ENCODE measurements at places on chromosomes 5 and 9.
A peak's percentile ranks its signal among the peaks of the same experiment; 100 is the strongest.

DNA sequence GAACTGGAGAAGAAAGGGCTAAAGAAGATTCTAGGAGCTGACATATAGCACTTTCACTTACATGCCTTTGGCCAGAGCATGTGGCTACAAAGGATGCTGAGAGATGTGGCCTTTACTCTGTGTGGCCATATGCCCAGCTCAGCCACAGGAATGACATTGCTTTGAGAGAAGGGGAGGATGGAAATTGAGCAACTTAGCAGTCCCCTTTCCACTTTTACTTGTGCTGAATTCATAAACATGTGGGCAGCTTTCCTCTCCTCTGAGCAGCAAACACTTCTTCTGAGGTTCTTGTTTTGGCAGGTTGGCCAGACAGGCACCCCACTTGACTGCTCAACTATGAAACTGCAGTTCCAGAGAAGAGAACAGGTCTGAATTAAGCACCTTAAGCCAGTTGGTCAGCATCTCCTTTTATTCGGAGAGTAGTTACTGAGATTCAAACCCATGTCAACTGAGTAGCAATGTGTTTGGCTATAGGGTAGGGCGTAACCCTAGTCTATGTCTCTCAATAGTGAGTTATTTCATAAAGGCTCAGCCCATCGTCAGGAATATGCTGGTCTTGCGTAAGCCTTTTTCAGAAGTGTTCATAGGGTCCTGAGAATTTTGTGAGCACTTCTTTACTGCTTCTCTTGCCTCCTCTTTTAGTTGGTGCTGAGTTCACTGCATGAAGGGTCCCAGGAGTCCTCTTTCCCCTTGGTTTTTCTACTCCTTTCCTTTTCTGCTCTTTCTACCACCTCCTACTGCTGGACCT lies 134.5 kb downstream of the PALM2AKAP2 start:
- DNase-seq, result no peak

DNA sequence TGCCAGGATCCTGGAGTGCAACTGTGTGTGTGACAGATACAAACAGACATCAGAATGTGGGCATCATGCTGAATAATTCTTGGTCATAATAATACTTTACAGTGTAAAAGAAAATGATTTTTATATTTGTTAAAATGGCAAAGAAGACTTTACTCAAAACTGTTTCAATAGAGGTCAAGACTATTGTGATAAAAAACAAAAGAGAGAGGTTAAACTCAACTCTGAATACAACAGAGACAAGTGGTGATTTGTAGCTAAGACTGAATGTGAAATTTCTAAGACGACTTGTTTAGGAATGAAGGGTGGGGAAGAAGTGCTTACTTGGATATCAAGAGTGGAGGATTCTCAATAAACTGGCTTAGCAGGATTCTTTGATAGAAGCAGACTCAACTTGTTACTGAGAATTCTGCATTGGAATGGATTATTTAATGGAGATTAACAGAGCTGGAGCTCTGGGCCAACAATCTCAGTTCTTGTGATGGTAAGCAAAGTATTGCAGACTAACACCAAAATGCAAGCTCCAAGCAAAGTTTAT lies 457.4 kb upstream of the CDH18 start:
- peak; percentile 1 for DNase-seq

- DNase-seq, result no peak
These were observed 52.6 kb upstream of the RNU6ATAC start for GRCh38 chr9:134216961-134217360.

DNA sequence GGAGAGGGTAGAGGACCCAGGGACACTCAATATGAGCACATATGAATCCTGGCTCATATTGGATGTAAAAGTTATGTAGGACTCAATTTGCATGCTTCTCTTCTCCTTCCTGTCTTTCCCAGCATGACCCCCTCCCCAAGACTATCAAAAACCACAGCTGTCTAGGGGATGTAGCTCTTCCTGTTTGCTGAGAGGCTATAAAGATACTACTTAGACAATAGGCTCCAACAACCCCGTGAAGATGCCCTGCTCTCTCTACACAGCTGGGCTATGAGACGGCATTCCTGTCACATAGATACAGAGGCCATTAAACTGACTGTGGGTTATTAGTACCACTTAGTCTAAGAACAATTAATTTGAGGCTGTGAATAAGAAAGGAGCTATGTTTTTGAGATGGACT lies 56.5 kb upstream of the PCSK1 start:
- no peak for DNase-seq

GRCh38 chr5:135642488-135642870 lies 63.7 kb upstream of the CXCL14 start:
- no peak for DNase-seq

DNA sequence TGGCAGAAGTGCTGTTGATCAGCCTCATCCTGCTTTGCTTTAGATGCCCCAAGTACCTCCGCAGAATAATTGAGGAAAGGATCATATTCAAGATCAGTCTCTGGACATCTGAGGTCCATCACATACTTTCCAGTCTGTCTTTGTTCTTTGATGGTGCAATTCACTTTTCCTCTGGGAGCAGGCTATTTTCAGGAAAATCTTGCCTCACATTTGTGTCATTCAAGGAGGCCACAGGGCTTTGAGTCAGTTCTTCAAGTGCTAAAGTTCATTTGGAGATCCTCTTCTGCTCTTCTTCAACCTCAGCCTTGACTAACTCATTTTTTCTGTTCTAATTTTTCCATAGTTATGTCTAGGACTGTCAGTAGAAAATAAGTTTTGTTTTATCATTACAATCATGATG lies 18.6 kb downstream of the EQTN start:
- no peak for DNase-seq

DNA sequence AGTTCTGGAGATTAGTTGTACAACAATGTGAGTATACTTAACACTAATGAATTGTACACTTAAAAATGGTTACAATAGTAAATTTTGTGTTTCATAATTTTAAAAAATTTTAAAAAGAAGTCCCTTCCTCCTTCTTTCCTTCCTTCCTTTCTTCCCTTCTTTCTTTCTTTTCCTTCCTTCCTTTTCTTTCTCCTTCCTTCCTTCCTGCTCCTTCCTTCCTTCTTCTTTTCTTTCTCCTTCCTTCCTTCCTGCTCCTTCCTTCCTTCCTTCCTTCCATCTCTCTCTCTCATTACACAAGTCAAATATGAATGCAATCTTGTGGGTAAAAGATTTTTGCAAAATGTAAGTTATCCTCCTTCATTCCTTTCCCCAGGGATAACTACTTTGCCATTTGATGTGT lies 97.1 kb upstream of the TBCA start:
- DNase-seq, result no peak

DNA sequence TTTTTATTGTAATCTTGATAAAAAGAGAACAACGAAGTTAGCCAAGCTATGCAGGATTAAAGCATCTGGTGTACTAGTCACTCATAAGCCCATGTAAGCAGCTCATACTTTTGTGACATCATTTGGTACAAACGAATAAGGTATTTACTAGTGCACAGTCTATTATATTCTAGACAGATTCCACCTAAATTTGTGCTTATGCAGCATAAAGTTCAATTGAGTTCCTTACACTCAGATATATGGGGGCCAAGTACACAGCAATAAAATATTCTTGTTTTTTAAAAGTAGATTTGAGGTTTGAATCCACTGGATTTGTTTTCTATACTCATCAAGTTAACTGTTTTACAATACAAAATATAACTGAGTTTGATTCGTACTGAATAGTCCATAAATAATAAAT lies 1621.2 kb downstream of the MAT2B start:
- DNase-seq, result no peak

- no peak for DNase-seq
These were observed 179.6 kb downstream of the GNAQ start for GRCh38 chr9:77851882-77852595.

DNA sequence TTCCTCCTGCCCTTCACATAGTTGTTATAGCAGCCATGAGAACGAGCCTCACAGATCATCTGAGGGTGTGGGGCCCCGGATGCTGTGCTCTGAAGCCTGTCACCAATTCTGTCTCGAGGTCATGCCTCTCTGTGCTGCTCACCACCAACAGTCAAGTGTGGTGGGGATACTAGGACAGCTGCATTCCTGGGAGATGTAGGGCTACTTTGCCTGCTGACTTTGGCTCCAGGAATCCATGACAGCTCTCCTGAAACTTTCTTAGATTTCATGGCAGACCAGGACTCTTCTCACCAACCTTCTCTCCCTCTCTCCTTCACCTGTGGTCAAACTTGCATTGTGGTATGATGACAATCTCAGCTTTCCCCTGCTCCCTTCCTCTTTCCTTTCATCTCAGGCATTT lies 395.9 kb downstream of the PSAT1 start:
- no peak for DNase-seq

- peak; percentile 37 for DNase-seq
These were observed 36.7 kb upstream of the SLC2A8 start for GRCh38 chr9:127360250-127360649.

- DNase-seq, result peak; percentile 25
These were observed 5.7 kb downstream of the NFIB start for GRCh38 chr9:14307989-14308852.

- DNase-seq, result peak; percentile 67
These were observed 68.1 kb upstream of the ERBIN start for GRCh38 chr5:65858316-65858715.

DNA sequence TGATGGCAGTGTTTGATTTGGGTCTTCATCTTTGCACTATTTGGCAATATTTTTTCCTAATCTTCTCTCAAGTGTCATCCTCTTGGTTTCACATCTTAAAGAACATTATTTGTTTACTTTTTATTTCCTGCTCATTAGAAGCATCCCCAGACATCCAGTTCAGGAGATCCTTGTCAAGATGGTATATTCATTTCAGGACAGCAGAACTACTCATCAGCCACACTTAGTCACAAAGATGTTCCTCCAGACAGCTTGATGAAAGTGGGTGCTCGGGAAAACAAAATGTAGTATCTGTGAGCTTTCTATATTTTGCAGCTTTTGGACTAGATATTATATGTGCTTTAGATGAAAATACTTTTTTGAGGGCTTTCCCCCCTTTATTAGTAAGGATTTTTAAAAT lies 72.1 kb upstream of the SREK1 start:
- no peak for DNase-seq

DNA sequence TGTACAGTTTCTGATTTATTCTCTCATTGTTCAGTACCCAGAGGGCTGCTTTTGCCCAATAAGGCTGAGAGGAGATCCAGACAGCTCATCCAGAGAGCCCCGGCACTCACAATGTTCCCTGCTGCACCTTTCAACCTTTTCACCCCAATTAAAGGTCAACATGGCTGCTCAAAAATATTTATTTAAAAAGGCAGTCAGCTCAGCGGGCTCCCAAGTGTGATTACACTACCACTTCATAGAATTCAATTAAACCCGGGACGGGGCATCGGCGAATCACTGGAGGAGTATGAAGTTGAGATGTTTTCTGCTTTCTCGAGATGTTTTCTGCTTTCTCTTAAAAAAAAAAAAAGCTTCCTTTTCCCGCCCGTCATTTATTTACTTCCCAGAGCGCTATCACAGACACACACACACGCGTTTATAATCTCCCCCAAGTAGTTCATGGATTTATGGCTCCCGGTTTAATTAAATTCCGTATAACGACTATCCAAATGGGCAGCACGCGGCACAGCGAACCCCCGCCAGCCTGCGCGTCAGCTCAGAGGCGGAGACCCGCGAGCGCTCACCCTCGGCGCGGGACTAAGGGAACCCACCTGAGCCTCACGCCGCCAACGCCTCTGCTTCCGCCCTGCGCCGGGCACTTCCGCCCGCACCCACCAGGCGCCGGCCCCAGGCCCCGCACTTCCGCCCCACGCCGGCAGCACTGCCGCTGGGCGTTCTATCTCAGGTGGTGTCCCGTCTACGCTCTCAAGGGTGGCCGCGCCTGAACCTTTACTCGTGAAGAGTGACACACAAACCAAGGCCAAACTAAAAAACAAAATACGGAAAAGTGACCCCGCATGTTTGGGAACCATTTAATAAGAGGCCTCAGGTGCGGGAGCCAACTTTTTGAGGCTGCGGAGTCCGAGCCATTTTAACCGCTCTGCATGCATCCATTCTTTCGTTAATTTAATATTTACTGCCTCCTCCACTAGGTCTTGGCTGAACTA lies at the start of gene C5orf63:
C5orf63 (minus strand) TSS at position 642 of the 986 bp plus-strand sequence. CDS start 14,507 bp downstream, outside the sequence.
- peak; percentile 29 for DNase-seq

- peak; percentile 39 for DNase-seq
These were observed 33.8 kb upstream of the ANXA2R start for GRCh38 chr5:43073597-43074546.

DNA sequence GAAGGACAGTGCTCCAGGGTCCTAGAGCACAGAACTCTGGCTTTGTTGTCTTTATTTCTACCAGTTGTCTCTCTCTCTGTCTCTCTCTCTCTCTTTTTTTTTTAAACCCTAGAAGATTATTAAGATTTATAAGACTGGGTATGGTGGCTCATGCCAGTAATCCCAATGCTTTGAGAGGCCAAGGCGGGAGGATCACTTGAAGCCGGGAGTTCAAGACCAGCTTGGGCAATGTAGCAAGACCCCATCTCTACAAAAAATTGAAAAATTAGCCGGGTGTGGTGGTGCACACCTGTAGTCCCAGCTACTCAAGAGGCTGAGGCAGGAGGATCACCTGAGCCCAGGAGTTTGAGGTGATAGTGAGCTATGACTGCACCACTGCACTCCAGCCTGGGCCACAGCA lies 65.0 kb upstream of the ABL1 start:
- DNase-seq, result no peak

DNA sequence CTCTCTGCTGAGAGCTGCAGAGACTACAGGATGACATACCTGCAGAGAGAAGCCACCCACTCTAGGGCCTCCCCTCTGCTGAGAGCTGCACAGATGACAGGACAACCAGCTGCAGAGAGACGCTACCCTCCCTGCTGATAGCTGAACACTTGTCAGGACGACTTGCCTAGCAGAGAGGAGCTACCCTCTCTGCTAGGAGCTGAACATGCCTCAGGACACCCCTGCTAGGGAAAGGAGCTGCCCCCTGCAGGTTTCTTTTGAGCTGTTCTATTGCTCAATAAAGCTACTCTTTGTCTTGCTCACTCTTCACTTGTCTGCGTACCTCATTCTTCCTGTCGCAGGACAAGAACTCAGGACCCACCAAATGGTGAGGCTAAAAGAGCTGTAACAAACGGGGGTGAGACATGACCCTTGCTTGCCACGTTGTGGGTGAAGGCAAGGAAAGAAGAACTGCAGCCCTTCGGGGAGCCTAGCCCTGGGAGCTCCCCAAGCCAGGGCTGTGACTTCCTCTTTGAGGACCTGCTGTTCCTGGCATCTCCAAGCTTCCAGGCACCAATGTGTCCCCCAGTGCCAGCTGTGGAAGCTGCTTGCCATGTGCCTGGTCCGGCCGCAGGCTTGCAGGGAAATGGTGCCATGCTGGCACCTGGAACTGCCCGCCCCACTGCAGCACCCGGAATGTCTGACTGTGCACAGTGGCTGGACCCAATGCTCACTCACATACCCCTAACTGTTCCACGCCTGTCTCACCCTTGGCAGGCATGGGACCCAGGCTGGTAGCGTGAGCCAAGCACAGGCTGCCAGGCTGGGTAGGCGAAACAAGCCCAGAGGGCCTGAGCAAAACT lies 5.1 kb upstream of the TESK1 start:
- DNase-seq, result no peak

GRCh38 chr9:477193-477592 lies 262.5 kb downstream of the DOCK8 start:
- DNase-seq, result peak; percentile 22

DNA sequence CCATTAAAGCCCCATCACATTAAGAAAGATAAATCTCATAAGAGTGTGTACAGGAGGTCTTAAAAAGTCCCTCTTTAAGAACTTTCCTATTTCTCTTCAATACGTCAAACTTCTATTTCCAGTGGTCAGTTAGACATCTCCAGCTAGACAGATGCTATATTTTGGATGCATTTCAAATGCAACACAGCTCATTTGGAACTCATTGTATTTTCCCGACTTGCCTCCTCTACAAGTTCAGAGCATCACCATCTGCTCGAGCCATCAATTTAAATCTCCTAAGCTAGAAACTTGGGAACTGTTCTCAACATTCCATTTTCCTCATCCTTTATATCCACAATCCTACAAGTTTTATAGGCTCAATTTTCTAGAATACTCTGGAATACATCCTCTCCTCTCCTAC lies 3.2 kb upstream of the UHRF2 start:
- DNase-seq, result no peak
